ENCODE measurements at places on chromosomes 1 and 21.

- no peak for DNase-seq
These were observed 9.2 kb downstream of the ROR1 start for GRCh38 chr1:63782982-63783381.

DNA sequence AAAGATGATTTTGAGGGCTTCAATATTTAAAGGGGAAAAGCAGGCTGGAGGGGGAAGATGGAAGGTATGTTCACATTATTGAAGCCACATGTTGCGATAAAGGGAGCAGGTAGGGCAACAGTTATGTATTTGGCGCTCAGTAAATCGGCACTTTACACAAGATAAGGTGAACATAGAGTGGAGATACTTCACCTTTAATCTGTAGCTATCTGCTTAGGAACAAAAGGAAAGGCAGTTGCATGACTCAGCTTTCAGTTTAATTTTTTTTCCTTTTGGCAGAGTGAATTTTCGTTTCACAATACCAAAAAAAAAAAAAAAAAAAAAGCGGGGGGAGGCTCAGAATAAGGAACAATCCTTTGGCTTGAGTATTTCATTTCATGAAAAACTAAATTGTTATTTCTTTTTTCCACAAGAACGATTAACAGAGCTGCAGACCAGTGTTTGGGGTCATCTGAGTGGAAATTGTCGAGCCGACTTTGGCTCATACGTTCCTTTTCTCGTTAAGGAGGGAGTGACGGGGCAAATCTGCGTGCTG lies 1.1 kb upstream of the COQ8A start:
- peak; percentile 26 for DNase-seq

GRCh38 chr1:225454733-225455132 lies 26.9 kb upstream of the LBR start:
- DNase-seq = no peak

- DNase-seq = no peak
These were observed 1.7 kb upstream of the SCAF4 start for GRCh38 chr21:31733551-31734149.

DNA sequence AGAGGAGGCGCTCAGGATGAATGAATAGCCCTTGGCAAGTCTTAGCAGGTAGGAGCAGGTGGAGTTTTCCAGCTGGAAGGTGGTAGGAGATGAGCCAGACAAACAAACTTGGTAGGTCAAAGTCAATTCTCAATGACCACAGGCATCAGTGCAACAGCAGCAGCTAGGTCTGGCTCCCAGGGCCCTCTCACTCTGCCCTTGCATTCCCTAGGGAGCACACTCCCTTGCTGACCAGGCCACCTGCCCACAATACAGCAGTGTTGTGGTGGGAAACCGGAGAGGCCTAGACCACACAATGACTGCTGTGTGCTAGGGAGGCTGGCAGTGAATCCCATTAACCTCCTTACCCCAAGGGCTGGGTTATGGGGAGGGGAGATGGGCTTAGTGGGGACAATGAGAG lies 13.0 kb upstream of the PAQR6 start:
- DNase-seq = peak; percentile 76
